ENCODE measurements at places on chromosomes 2 and 18.

GRCh38 chr2:65482971-65483370 is 50.6 kb upstream of the SPRED2 start:
- no peak for DNase-seq

DNA sequence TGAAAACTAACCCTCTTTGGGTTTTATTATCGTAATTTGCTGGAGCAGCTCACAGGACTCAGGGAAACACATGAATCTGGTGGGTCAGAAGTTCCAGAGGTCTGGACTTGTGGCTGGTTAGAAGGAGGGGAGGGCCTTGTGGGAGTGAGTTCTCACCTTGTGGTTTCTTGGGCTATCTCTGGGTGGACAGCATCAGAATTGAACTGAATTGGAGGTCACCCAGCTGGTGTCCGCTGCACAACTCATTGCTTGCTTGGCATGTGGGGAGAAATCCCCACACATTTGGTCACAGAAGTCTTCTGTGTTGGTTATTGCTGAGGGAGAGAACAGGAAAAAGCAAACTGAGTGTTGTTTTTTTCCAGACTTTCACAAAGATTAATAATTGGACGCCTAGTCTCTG is 27.5 kb downstream of the ZNF892 start:
- no peak for DNase-seq

DNA sequence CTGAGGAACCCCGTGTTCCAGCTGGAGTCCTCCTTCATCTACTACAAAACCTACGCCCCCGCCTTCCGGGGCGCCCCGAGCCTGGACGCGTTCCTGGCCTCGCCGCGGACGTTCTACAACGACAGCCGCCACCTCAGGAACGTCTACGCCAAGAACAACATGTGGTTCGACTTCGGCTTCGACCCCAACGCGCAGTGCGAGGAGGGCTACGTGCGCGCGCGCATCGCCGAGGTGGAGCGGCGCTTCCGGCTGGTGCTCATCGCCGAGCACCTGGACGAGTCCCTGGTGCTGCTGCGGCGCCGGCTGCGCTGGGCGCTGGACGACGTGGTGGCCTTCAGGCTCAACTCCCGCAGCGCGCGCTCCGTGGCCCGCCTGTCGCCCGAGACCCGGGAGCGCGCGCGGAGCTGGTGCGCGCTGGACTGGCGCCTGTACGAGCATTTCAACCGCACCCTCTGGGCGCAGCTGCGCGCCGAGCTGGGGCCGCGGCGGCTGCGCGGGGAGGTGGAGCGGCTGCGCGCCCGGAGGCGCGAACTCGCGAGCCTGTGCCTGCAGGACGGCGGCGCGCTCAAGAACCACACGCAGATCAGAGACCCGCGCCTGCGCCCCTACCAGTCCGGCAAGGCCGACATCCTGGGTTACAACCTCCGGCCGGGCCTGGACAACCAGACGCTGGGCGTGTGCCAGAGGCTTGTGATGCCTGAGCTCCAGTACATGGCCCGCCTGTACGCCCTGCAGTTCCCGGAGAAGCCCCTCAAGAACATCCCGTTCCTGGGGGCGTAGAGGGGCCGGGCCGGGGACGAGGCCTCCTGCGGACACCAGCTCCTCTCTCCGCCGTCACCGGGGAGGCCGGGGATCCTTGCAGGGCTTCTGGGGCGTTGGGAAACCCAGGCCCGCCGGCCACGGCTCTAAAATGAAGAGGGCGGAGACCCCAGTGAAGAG is 5.3 kb upstream of the NEU4 start:
- DNase-seq = no peak

DNA sequence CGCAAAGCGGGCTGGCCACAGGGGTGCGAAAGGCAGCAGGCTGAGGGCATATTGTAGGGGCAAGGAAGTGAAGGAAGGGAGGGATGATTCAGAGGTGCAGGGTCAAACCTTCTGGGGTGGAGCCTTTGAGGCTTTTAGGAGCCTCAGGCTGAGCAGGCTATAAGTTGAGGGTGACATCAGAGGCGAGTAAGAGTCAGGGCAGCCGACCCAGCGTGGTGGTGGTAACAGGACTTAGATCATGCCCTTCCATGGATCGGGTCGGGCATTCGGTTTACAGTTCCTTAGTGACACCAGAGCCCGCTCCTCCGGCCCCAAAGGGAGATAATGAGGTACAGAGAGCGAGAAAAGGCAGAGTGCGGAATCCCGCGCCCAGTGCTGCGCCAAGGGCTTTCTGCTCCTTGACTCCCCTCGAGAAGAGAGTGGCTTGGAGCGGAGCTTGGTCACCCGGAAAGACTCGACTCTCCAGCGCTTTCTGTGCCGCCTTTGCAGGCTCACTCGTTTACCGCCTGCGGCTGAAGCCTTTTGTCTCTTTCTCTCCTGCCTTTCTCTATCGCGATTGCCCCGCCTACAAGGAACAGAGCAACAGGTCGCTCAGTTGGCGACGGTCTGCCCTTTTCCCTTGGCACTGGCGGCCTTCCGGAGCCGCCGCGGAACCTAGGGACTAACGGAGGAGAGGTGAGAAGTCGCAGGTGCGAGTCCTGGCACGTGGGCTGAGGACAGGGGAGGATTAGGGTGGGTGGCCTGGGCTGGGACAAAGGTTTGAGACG is 720 bp downstream of the LBX2 start:
- DNase-seq = peak; percentile 39

DNA sequence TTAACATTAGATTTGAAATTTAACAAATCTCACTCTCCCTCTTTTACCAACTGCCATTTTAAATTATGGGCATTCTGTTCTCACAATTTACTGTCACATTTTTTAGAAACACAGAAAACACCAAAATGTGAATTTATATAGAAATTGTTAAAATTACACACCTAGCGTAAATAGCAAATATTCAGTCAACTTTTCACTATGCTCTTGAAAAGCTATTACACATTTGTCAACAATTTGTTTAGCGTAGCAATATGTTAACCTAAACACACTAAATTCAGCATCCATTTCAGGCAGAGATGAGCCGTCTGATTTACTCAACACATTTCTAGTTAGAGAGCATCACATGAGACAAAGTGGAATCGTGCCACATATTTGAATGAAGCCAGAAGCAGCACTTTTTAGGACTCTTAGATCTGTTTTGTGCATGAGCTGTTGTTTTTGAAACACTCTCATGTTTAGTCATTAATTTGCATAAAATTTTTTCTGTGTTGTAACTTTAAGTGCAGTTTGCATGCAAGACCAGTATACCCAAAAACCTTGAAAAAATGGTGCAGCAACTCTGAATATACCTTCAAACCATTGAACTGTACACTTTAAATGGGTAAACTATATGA is 8.2 kb downstream of the TTC32 start:
- no peak for DNase-seq

- peak; percentile 47 for DNase-seq
Observed at GRCh38 chr2:49162151-49162550, 7.8 kb upstream of the FSHR start.

GRCh38 chr2:107927034-107927534 is 59.2 kb upstream of the SLC5A7 start:
- no peak for DNase-seq

DNA sequence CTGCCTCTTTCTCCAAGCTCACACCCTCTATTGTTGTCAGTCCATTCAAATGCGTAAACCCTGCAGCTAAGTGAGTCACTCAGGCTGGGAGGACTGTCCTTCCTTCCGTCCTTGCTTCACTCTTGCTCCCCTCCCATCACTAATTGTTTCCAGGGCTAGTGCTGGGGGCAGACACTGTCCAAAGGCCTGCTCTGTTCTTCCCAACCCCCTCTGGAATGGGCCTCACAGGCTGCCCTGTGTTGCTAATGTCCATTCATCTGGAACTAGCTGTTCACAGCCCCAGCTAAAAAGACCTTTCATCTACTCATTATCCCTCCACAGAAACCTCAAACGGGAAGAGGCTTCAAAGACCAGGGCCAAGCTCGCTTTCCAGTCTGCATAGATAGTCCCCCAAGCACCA is 31.9 kb upstream of the NRP2 start:
- DNase-seq = peak; percentile 65

DNA sequence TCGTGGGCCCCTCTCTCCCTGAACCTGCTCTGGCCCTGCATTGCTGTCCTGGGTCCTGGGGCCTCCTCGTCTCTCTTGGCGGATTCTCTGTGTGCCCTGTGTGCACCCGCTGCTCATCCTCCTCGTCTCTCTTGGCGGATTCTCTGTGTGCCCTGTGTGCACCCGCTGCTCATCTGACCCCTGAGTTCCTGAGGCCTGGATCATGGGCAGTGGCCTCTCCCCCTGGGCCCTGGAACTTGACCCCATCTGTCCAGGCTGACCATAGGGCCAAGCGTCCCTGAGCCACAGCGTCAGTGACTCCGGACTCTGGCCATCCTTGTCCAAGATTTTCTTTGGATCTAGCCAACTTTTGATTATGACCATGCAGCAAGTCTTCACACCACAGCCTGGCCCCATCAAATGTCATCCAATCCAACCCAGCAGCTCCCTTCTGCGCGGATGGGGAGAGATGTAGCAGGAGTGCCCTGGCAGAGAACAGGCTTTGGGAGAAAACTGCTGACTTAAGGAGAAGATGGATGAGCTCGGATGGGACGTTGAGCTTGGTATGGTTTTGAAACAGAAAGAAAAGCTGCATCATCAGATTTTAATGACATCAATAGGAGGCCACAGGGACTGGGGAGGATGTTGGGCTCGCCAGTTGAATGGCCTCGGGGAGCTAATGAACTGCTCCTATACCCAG is 455.1 kb upstream of the HS6ST1 start:
- DNase-seq = no peak

DNA sequence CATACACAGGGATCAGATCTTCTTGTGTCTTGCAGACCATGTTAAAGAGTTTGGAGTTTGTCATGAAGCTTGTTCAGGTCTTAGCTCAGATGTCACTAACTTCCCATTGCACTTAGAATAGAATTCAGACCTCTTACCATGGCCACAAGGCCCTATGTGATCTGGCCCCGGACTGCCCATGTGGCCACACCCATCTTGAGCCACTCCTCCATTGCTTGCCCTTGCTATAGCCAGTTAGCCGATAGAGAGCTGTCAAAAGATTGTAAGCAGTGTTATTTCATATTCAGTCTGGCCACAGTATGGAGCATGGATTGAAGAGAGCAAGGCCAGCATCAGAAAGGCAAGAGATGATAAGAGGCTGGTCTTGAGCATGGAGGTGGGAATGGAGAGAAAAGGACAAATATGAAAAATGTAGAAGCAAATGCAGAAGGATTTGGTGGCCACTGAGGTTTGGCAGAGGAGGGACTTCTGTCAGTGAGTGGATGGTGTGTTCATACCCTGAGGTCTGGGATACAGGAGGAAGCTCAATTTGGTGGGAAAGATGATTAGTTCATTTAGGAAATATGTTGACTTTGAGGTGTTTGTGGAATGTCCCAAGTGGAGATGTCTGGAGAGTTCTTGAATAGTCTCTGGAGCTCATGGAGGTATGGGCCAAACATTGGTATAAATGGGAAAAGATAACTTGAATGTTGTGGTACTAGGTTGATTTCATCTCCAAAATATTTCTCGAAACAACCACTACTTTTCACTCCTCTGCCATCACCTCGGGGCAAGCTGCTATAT is 10.6 kb downstream of the DGUOK start:
- no peak for DNase-seq

GRCh38 chr2:148531235-148531634 is 113.3 kb upstream of the EPC2 start:
- DNase-seq = no peak

DNA sequence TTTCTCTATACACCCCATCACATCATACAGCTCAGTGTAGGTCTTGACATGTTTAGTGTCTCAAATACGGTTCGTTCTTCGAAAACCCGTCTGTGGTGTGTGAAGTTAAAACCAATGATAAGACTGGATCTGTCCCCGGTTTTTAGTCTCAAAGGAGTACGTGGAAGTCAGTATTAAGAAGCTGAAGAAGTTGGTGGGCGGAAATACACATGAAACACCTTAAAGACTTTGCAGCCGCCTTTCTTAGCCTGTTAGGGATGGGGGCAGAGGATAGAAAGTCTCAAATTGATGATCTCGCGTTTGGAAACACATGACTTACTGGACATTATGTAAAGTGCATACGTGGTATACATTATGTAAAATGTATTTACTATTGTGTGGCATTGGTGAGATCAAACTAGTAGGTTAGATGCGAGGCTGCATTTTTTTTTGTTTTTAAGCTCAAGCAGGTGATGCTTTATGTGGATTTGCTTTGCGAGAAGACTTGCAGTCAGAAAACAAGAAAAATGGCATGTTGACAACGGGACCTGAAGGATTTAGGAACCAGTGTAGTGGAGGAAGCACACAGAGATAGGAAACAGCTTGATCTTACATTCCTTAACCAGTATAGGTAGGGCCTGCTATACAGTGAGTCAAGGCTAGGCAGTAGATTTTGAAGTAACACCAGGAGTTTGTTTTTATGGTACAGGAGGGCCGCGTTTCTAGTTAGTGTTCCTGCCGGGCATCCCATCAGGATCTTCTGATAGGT is 1.2 kb downstream of the CNOT11 start:
- DNase-seq = peak; percentile 35

DNA sequence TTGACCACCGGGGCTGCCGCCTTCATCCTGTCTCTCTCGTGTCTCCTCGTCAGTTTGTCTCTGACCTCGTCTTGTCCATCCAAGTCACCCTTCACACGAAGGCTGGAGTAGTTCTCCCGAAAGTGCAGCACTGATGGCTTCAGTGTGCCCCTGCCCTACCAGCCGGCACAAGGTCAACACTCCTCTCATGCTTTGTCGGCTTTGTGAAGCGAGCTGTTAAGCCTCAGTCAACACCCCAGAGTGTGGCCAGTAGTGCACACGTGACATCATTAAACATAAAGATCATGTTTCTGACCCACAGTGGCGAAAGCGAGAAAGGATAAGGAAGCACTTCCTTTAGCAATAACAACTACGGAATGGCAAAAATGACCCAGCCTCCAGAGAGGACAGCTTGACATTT is 23.2 kb downstream of the ACKR3 start:
- DNase-seq = no peak

DNA sequence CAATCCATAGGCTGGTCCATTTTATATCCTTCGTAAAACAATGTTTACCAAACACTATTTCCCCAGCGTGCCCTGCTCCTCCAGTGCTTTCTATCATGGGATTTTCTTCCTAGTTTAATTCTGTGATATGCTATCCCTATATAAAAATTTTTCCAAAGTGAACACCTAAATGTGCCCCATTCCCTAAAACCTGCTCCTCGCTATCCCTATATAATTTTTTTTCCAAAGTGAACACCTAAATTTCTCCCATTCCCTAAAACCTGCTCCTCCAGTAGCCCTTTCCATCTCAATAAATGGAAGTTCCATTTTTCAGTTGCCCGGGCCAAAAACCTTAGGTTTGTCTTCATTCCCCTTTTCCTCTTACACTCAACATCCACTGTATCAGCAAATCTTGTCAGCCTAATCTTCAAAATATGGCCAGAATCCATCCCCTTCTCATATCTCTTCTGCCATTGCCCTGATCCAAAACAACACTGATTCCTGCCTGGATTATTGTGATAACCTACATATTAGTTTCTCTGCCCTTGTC is 26.1 kb downstream of the APOB start:
- DNase-seq = no peak
